ENCODE measurements at places on chromosomes 11 and 22.

- DNase-seq, result no peak
These were observed 205.6 kb downstream of the ADAMTS15 start for GRCh38 chr11:130653838-130654636.

- DNase-seq, result no peak
These were observed 3.1 kb downstream of the SHANK2 start for GRCh38 chr11:71249301-71249700.

GRCh38 chr11:65788821-65789220, 2.0 kb downstream of the OVOL1 start:
- no peak for DNase-seq

GRCh38 chr11:84865257-84865656, 761.9 kb downstream of the DLG2 start:
- DNase-seq, result no peak

DNA sequence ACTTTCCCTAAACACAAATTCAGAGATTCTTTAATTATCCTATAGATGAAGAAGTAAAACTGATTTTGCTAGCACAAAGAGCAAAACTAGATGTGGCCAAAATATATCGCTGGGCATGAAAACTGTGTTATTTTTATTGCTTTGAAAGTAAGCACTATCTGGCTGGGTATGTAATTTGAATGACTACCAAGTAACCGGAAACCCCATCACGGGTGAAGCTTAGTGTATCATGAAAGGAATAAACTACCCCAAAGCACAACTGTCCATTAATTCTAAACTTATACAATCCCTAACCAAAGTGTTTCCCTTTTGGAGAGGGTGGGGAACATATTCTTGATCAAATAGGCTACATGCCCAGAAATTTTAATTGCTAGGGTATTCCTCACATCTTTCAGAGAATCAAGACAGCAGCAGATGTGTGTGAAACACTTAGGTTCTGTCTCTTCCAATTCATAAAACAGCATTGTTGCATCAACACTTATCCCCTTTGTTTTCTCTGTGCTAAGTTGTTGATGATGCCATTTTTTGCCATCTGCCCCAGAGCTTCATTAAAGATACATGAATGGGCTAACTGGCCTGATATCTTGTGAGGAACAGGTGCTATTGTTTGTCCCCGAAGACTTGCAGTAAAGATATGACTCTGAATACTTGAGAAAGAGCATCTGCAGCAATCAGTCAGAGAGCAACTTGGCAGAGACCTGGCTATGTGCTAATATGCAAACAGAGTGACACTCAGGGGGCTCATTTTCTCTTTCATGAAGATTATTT, 238.2 kb downstream of the SOX6 start:
- no peak for DNase-seq

- DNase-seq, result no peak
These were observed 17.0 kb downstream of the SLC43A1 start for GRCh38 chr11:57498540-57498939.

- DNase-seq, result no peak
These were observed 34.0 kb downstream of the TTC17 start for GRCh38 chr11:43392713-43393112.

GRCh38 chr22:31290494-31291471, 1.5 kb downstream of the PIK3IP1 start:
- DNase-seq, result peak; percentile 91

GRCh38 chr11:47233051-47233450, 15.6 kb downstream of the ACP2 start:
- no peak for DNase-seq

DNA sequence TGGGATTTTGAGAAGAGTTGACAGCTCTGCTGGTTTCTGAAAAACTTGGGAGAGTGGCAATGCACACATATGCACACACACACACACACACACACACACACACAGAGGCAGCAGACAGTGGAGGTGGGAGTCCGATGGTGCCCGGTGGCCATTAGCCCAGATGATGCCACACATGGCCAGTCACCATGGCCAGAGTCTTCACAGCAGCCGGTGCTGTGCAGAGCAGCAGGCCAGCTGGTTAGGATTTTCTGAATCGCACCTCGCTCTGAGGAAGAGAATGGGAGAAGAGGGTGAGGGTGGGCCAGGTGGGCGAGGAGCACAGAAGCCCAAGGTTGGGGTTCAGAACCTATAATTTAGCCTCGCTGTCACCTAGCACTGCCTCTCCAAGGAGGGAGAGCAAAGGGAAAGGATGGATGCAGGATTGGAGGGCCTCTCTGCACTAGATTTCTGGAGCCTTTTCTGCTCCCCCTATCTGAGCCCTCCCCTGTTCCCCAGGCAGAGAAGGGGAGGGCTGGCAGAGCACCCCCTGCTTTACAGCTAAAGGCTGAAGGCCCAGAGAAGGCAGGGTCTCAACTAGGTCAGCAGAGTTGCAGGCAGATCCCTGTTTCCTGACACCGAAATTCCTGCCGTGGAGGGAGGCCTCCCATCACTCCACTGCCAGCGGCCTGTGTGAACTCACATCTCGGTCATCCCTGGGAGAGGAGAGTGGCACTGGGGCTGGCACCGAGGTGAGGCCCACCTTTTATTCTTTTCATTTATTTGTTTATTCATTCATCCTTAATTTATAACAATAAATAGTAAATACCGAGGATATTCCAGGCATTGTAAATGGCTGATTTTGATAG, 25.8 kb upstream of the FXYD6 start:
- DNase-seq, result no peak

- DNase-seq, result no peak
These were observed 24.9 kb downstream of the ART5 start for GRCh38 chr11:3616721-3617460.

GRCh38 chr22:19732403-19733113, 9.2 kb downstream of the GP1BB start:
- DNase-seq, result no peak

- no peak for DNase-seq
These were observed 1082.5 kb downstream of the BRD1 start for GRCh38 chr22:48744967-48745841.

DNA sequence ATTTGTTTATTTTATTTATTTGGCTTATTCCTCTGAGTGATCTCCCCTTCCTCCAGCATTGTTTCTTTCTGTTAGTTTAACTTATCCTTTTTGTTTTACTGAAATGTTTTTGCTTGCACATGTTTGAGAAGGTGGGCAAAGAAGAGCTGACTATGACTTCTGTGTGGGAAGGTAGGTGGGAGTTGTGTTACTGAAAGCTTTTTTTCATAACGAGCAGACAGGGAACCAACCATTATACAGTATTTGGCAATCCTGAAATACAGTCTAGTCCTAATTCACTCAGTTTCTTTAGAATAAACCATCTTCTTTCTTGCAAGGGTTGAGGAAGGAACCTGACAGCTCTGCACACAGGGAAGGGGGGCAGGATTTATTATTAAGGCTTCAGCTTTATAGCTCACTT, 37.0 kb upstream of the PAK1 start:
- no peak for DNase-seq

DNA sequence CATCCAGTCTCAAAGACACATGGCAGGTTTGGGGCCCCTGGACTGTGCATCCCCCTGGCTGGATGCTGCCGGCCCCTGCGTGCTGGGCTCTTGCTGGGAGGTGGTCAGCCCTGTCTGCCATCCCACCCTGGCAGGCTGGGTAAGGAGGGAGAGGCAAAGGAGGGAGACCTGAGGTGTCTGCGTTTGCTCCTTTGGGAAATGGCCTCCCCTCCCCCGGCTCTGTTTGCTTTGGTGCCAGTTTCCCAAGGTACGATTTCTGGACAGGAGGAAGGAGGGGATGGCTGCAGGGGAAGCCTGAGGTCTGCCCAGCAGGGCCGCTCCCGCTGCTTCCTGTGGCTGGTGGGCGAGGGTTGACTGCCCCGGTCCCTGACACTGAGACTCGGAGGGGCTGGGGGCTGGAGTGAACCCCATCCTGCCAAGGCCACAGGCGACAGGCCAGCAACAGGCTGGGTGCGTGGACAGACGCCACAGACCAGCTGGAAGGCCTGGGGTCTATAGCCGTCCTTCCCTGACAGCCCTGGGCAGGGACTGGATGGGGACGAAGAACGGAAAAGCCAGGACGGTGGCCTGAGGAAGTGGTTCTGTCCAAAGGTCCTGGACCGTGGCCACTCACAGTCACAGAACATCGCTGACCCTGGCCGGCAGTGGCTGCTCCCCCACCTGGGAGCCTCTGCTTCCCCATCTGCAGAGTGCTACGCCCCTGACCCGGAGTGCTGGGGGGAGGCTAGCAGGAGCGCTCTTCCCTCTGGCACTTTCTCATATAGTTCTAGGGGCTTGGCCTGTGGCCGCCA, 38.0 kb downstream of the OSBPL5 start:
- no peak for DNase-seq

- peak; percentile 77 for DNase-seq
These were observed at the start of gene RAC2 for GRCh38 chr22:37244114-37244921. Gene RAC2 (minus strand): TSS chr22:37244269. CDS start chr22:37244148, 121 bp downstream.

DNA sequence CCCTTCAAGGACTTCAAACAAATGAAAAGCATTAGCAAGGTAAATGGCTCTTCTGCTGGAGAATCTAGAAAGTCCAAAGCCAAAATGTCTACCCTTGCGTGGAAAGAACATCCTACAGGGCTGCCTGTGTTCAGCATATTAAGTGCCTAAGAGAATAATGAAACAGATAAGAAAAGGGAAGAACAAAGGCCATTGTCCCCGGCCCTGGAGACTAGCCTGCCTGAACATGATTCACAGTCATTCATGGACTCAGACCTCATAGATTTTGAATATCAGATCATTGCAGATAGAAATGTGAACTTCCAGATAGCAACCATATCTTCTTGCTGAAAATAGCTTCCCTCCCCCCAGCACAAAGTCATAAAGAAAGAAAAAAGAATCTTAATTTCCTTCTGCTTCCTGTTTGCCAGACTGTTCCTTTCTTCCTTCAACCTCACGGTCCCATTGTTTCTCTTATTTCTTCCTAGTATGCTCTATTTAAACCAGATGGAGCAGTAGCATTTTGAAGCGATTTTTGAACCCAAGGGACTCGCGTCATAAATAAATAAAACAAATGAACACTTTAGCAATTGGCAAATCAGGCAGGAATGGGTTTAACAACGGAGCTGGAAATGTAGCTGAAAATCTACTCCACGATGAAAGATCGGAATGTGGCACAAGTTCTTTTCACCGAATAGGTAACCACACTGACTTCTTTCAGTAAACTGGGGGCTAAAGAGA, 408.2 kb upstream of the CCDC90B start:
- no peak for DNase-seq

DNA sequence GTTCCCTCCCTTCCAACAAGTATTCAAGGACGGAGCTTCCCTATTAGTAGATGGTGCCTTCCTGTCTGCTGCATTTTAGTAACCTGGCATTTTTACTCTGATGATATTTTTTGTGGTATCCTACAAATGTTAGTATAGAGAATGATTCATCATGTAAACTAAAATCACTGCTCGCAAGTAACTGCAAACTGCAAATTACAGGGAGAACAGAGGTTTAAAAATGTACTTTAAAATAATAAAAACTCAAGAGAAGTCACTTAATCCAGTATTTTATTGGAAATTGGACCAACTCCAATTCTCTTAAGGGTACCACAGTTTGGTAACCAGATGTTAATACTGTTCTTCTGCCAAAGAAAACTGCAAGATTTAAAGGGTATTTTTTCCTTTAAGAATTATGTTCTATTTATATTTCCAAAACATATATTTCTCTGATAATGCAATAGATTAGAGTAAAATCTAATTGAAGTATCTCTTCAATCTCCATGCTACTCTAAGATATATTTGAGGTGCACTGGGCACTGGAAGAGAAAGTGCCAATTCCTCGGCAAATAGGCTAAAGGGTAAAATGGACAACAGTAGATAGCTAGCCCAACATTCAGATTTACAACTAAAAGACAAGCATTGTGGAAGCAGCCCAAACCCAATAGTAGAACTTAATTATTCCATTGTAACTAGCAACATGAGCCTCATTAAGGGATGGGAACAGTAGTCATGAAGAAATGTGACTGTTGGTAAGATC, 298.0 kb downstream of the TTC28 start:
- DNase-seq, result no peak

GRCh38 chr11:24900960-24901549, 404.2 kb downstream of the LUZP2 start:
- no peak for DNase-seq

DNA sequence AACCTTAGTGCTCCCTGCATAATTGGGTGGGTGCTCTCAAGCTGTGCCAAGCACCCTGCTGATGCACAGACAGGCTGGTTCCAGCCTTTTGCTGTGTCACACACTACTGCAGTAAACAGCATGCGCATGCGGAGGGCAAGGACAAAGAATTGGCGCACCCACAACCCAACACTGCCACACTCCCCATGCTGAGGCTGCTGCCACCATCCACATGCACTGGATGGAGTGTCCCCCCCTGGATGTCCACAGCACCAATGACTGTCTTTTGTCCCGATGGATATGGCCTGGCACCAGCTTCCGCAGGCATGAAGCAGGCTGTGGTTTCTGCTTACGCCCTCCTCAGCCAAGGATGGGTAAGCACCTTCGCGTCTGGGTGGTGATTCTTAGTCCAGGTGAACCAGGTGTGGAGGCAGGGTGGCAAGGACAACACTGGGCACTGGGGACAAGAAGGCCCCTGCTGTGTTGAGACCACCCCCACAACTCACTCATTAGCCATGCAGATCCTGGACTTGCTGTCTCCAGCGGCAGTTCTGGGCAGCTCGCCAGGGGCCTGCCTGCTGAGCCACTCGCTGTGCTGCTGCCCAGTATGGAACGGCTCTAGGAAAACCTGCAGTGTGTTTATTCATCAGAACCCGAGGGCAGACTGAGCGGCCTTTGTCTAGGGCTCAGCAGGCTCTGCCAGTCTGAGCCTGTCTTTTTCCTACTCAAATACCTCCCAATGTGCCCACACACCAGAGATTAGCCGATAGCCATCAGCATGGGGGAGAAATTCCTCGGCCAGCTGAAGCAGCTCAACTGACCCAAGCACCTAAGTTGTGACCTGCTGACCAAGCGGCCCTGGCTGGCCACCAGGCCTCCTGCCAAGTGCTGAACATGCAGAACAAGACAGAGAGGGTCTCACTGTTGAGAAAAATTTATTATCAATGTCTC, 8.2 kb upstream of the NAP1L4 start:
- DNase-seq, result no peak

- no peak for DNase-seq
These were observed 2.1 kb upstream of the BARX2 start for GRCh38 chr11:129373489-129373953.

- no peak for DNase-seq
These were observed 15.6 kb downstream of the GDPD5 start for GRCh38 chr11:75510004-75510722.

GRCh38 chr11:31974366-31975136, 116.3 kb upstream of the RCN1 start:
- no peak for DNase-seq

DNA sequence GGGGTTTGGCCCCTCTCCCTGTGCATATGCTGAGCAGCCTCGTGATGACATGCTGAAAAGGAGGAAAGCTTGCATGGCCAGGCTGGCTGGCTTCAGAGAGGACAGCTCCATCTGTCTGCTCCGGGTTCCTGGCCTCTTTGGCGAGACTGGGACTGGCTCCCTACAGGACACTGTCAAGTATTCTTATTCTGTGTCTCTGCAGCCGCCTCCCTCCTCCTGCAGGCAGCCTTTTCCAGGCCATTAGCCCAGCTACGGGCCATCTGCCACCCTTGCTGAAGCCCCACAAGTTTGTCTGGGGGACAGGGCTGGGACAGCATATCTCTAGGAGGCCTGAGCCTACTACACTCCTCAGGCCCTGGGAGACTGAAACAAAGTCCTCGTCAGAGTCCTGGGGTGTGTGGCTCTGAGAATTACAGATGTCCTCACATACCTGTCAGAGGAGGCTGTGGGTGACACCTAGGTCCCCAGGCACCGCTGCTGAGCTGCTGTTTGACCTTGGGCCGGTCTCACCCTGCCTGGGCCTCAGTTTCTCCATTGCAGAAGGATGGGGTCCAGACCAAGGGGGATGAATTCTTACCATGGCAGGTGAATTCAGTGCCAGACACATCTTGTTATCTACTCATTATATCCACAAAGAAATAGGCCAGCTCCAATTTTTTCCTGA, 11.0 kb downstream of the MRGPRG start:
- no peak for DNase-seq

Measured in stimulated activated CD4-positive, alpha-beta T cell treated with anti-CD3 and anti-CD28 coated beads, TNF-alpha, amount 100 ng/mL, for 1 hour (primary cell).